ENCODE measurements at places on chromosomes 7 and 10. TPM values are rescaled to one million over a fixed set of nuclear protein-coding genes. Genes with fewer than 3 reads are reported as not detected.
A peak's percentile ranks its signal among the peaks of the same experiment; 100 is the strongest.

- no peak for ATAC-seq
Measured at GRCh38 chr7:16084370-16084769, 337.0 kb downstream of the CRPPA start.

DNA sequence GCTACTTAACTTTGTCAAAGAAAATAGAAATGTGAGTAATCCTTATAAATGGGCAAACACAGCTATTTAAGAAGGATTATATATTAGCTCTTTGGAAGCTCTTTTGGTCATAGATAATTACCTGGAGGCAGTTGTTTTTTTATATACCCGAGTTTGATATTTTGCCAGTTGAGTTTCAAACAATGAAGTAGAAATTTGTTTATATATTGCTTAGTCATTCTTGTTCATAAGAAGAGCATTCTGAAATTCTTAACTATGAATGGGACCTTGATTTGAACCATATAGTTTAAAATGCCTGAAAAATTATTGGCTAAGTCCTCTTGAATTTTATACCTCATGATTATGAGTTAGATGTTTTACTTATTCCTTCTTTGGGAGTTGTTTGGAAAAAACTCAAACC, 36.4 kb downstream of the MINPP1 start:
- ATAC-seq: no peak

GRCh38 chr10:75019370-75019769, 92.1 kb upstream of the SAMD8 start:
- ATAC-seq: no peak

GRCh38 chr10:35202050-35202449, 75.4 kb downstream of the CREM start:
- ATAC-seq: no peak

DNA sequence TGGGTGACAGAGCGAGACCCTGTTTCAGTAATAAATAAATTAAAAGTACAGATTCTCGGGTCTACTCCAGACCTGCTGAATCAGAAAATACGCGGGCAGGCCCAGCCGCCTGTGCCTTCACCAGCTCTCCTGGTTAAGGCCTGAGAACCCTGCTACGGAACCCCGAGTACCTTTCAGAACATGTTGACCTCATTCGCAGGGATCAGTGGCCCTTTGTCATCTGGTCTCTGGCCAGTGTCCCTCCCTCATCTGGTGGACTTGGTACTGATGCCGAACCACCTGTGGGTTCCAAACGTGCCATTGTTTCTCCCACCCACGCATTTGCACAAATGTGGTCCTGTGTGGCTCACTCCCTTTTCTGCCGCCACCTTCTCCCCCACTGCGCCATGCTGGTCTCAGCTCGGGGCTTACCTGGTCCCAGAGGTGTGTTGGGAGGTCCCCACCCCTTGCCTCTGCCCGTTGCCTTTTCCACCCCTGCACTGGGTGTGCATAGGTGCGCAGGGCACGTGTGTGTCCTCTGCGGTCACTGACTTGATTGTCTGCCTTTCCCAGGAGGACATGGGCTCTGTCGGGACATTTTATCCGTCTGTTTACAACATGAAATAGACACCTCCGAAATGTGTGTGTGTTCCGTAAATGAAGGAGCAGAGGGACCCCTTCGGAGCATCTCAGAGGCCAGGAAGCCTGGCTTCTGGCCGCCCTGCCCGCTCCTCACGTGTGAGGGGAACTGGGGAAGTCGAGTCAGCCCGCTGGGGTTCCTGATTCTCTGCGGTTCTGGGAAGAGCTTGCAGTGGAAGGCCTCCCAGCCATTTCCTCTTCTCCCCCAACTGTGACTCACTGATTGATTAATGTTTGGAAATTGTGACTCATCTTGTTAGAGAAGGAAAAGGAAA, 135.2 kb downstream of the CUX1 start:
- ATAC-seq: peak; percentile 64

GRCh38 chr7:12052211-12052610, 158.9 kb upstream of the TMEM106B start:
- ATAC-seq: no peak

- ATAC-seq: no peak
Measured at GRCh38 chr7:88172842-88173241, 47.0 kb downstream of the SRI start.

GRCh38 chr10:95290461-95291364, at the start of gene PDLIM1:
TSS of gene PDLIM1 (minus strand) at chr10:95291003. CDS start at chr10:95290915, 88 bp downstream.
- peak; percentile 91 for ATAC-seq

DNA sequence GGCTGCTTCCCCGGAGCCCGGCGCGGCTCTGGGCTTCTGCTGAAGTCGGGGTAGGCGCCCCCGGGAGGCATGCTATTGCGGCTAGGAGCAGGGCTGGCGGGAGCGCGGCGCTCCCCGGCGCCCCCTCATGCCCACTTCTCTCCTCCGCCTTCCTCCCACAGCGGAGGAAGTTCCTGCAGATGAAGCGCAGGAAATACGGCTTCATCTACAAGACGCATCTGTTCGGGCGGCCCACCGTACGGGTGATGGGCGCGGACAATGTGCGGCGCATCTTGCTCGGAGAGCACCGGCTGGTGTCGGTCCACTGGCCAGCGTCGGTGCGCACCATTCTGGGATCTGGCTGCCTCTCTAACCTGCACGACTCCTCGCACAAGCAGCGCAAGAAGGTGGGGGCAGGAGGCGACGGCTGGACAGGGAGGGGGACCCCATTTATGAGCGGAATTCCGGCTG, 479 bp downstream of the CYP26A1 start:
- ATAC-seq: peak; percentile 6

GRCh38 chr7:117673367-117673766, 193.5 kb downstream of the CFTR start:
- no peak for ATAC-seq

GRCh38 chr7:98868450-98868849, 1.4 kb downstream of the TMEM130 start:
- no peak for ATAC-seq

- ATAC-seq: no peak
Measured at GRCh38 chr10:35378541-35379210, 42.4 kb downstream of the CCNY start.

- ATAC-seq: no peak
Measured at GRCh38 chr7:116738378-116738777, 66.4 kb downstream of the MET start.

DNA sequence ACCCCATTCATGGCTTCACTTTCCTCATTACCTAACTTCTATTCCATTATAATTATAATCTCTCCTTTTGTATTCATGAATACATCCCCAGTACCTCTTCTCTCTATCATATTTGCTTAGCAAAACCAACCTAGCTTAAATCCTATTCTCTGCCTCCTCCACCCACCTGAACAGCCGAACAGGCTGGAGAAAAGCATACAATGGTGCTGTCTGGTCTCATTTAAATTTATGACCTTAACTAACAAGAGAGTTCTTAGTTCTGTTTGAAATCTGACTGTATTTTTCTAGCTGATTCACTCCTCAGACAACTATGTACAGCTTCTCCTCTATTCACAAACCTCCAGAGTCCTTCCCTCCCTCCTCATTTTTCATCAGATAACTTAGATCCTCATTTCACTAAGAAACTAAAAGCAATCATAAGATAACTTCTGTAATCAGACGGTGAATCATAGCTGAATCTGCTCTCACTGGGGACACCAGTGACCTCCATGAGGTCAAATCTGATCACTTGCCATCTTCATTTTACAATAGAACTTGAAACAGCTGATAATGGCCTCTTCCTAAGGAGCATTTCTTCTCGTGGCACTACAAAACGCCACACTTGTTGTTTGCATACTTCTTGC, 233.9 kb upstream of the AOAH start:
- no peak for ATAC-seq

DNA sequence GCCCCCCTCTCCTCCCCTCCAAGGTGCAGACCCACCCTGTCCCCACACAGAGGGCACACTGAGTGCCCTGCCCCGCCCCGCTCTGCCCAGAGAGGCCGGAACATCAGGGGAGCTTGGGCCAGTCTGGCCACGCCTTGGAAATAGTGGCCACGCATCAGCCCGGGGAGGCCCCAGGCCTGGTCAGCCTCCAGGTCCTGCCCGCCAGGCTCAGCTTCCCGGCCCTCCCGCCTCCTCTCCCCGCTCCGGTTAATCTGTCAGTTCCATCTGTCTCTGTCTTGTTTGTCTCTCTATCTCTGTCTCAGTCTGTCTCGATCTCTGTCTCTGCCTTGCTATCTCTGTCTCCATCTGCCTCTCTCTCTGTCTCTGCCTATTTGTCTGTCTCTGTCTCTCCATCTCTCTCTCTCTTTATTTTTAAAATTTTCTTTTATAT, 28.9 kb upstream of the TNRC18 start:
- ATAC-seq: no peak

GRCh38 chr7:37117292-37117691, 331.4 kb downstream of the ELMO1 start:
- ATAC-seq: no peak

- ATAC-seq: no peak
Measured at GRCh38 chr10:69860271-69860670, 58.6 kb downstream of the COL13A1 start.

DNA sequence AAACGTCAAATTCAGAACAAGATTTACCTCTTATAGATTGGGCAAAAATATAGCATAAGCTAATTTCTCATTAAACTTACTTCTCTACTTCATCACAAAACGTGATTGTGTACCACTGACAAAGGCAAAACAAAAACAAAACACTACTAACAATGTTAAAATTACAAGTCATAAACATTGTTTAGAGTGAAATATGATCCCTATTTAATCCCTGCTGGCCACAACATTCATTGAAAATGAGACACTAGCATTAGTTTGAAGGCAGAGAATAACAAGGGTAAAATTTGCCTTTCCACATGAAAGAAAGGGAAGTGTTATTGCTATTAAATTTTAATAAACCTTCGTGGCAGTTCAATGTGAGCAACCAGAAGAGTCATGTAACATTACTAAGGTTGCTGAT, 45.0 kb downstream of the SEMA3A start:
- ATAC-seq: no peak

DNA sequence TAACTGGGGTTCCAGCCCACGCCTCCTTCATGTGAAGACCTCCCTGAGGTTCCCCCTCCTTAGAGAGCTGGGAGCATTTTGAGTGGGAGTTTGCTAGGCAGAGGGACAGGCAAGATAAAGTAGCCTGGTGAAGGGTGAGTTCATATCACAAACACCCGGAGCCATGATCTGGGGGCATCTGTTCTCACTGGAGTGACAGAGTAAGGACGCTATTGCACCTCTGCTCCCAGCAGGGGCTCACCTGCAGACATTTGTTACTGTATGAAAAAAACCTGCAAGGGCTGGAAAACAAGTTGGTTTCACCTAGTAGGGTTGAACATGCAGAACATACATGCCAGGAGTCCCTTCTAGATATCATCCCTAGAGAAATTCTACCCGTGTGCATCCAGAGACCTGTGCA, 88.4 kb downstream of the CARD11 start:
- ATAC-seq: no peak

- no peak for ATAC-seq
Measured at GRCh38 chr10:132674311-132674710, 111.6 kb downstream of the NKX6-2 start.

DNA sequence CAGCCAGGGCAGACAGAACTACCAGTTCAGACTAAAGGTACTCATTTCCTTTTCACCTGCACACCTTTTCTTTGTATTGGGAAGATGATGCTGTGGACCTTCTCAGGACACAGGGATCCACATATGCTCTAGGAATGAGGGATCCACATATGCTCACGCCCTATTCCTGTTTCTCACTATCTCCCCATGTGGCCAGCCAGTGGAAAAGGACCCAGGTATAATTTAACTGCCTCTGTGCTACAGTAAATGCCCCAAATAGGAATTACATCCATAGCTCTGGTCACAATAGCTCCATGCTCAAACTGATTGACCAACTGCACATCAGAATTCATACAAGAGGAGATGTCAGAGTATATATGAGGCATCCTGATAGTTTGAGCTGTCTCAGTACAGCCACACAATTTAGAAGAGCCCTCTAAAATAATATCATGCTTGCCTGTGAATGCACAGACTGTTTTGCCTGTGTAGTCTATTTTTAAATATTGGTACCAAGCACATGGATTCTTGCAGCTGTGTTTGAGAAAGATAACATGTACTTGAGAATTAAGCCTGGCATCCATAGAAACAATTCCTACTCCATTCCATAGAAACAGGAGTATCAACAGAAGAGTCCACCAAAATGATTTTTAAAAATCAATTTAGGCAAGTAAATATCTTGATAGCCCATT, 43.7 kb downstream of the CTTNBP2 start:
- ATAC-seq: no peak

GRCh38 chr10:24947304-24948097, 4.9 kb downstream of the PRTFDC1 start:
- ATAC-seq: peak; percentile 42

DNA sequence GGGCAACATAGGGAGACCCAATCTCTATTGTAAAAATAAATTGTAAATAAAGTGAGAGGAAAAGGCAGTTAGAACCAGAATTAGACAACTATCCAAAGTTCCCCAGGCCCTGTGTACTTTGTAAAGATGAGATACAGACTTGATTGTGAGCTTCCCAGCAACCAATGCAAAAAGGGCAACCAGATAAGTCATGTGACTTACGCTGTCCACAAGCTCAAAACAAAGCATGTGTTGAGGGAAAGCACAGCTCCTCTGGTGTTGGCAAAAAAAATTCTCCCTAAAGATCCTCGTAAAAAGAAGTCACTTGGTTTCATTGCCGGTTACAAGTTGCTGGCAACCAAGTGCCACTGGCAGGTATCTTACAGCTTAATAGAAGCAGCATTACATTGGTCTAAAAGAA, 154.0 kb downstream of the CUX1 start:
- no peak for ATAC-seq

DNA sequence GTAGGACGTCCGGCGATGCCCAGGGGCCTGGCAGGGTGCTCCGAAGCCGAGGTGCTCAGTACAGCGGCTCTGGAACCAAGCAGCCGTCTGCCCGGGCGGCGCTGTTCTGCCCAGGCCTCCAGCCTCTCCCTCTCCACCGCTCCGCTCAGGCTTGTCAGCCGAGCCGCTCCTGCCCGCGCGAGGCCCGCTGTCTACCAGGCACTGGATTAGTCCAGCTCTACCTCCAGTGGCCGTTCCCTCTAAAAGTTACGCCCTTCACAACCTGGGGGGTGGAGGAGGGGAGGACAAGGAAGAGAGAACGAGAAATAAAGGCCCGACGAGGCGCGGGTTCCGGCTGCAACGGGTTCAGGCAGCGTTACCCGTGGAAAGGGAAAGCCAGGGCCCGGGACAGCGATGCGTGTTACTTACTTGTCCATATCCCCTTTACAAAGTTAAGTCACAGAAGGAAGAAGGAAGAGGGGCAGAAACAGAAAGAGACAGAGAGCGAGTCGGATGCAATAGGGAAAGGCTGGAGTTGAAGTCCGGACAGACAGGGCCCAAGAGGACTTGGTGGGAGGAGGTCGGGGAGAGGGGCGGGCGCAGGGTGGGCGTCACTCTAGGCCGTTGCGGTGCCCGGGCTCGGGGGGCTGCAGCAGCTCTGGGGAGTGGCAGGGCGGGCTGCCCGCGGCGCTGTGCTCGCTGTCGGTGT, 2.8 kb downstream of the SP8 start:
- no peak for ATAC-seq

The ELFN1 gene
- 0.42 TPM for total RNA-seq

The SAMD9L gene
- total RNA-seq: 6.7 TPM

The CCSER2 gene
- 74.6 TPM for total RNA-seq

The SEMA3E gene
- total RNA-seq: 25.2 TPM

The KLF14 gene
- total RNA-seq: 0.16 TPM

The GIMAP6 gene
- total RNA-seq: 37.7 TPM

The TSPAN12 gene
- total RNA-seq: 9.2 TPM

The CYP2C19 gene
- total RNA-seq: 0.54 TPM

The FAM237B gene
- total RNA-seq: not detected

The FGFBP3 gene
- total RNA-seq: 0.50 TPM

The TBC1D12 gene
- total RNA-seq: 17.4 TPM

The CDC14C gene
- total RNA-seq: not detected

Measured in gastroesophageal sphincter (tissue), 4 donors.